Uterus (tissue), 4 donors: ENCODE measurements at places on chromosomes 2 and 18. TPM values are rescaled to one million over a fixed set of nuclear protein-coding genes. Genes with fewer than 3 reads are reported as not detected.

DNA sequence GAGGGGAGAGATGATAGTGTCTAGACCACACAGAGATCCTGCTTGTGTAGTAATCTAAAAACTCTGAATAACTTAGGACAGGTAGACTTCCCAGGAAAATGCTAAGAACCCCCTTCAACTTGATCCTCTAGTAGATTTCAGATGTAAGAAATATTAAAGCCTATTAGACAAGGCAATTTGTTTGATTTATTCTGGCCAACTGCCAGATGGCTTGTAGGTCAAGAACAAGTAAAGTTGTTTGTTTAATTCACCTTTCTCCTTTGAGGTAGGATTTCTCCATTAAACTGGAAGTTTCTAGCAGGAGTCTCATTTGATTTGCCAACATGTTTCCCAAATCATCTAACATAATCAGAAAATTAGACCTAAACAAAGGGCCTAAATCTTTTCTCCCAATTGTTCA, 48.6 kb downstream of the SH3RF3 start:
- DNase-seq: no peak

DNA sequence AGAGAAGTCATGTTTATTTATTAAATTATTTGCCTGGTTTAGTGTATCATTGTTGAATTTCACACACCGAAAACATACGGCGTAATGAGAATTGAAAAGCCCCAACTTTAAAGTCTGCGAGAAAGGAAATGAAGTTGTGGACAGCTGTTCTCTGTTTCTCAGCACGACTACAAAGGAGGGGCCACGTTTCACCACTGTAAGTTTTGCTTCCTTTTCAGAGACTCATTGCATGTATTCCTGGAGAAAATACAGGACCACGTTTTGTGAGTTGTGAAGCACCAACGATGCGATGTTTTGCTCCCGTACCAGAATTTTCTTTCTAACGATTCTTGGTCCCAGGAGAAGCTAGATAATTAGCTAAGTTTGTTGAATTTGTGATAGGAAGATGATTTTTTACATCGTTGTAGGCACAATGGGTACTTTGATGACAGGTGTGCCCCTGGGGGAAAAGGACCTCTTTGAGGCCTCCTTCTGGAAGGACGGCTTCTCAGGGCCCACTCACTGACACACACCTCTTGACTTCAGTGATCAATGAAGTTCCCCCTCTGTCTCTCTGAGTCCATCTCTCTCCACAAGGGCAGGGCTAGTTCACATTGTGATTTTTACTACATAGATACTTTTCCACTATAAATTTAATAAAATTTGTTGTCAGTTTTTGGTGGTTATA, 23.7 kb upstream of the ACKR3 start:
- no peak for DNase-seq

LRRTM4 gene
- 38.4 TPM for total RNA-seq

GRCh38 chr2:239890206-239890746, 134.9 kb downstream of the NDUFA10 start:
- no peak for DNase-seq

MAPK4 gene
- total RNA-seq: 2.8 TPM

DNA sequence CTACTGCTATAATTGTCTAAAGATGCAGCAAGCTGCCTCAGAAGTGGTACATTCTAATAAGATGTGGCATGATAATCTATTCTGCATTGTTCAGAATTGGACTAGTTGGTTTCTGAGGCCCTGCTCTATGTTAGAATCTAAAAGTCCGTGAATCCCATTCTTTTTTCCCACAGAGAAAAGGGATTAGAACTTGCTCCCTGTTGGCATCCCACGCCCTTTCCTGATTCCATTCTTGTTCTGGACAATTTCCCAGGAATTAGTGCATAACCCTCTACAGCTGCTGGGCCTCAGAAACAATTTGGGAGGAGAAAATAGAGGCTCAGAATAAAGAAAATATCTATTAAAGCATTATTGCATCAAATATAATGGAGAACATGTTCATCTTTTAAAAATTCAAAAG, 282.7 kb downstream of the NRXN1 start:
- no peak for DNase-seq

- peak; percentile 40 for DNase-seq
These were observed 575 bp downstream of the HSPD1 start for GRCh38 chr2:197498937-197499593.
